ENCODE measurements at places on chromosomes 3 and 15.

GRCh38 chr3:99938270-99938911, 120.7 kb downstream of the CMSS1 start:
- peak; percentile 54 for DNase-seq

- no peak for DNase-seq
Observed at GRCh38 chr15:22806664-22807063, 20.2 kb downstream of the NIPA1 start.

- DNase-seq, result peak; percentile 62
Observed at GRCh38 chr3:124829178-124829818, 57.9 kb downstream of the ITGB5 start.

DNA sequence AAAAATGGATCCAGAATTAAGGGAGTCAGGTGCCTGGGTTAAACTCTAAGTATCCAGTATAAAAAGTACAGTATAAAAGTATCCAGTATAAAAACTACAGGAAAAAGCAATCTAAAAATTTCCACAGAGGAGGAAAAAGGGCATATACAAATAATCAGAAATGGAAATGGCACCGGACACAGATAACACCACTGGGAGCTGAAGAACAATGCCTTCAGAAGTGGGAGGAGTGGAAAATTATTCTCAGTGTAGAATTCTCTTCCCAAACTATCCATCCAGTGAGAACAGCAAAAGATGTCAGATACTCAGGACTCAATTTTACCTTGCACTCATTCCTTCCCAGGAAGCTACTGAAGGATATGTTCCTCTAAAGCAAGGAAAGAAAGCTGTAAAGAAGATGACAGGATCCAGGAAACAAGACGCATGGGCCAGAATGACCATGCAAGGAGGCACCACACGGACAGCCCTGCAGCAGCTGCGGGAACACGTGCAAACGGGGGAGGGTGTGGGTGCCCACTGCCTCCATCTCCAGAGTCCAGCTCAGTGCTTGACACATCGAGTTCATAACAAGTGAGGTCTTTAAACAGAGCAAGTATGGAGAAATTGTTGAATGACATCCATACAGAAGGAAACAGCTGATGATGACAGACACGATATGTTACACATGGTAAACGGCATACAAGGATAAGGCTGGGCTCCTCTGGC, 68.5 kb downstream of the CHSY1 start:
- no peak for DNase-seq

- no peak for DNase-seq
Observed at GRCh38 chr3:197511853-197512635, 43.7 kb downstream of the BDH1 start.

GRCh38 chr3:160376681-160377080, 22.3 kb downstream of the IFT80 start:
- peak; percentile 7 for DNase-seq

GRCh38 chr3:183455089-183455488, 26.7 kb upstream of the MCF2L2 start:
- DNase-seq, result peak; percentile 14

- peak; percentile 45 for DNase-seq
Observed at GRCh38 chr15:62125773-62126172, 39.3 kb downstream of the C2CD4B start.

GRCh38 chr15:78985859-78986475, 41.1 kb upstream of the CTSH start:
- DNase-seq, result no peak

DNA sequence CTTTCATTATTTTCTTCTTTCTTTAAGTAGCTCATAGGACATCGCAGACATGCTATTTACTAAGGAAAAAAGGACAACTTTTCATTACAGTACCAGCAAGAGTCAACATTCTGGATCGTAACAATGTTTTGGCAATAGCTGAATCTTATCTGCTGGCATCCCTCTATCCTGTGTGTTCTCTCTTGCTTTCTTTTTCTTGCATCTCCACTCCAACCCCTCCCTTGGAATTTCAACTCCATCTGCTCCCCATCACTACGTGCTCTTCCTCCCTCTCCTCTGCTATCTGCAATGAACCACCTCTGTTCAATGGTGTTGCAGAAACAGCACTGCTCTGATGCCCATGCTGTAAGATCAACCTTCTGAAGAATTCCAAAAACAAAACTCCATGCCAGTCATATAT, 106.6 kb downstream of the FBN1 start:
- DNase-seq, result no peak

- DNase-seq, result peak; percentile 95
Observed at GRCh38 chr15:95884276-95884675, 446.2 kb upstream of the NR2F2 start.

GRCh38 chr3:195761123-195761566, 40.4 kb downstream of the MUC20 start:
- DNase-seq, result no peak

- no peak for DNase-seq
Observed at GRCh38 chr15:100940767-100941379, 21.7 kb downstream of the LRRK1 start.

GRCh38 chr3:188421836-188422540, 268.0 kb downstream of the LPP start:
- peak; percentile 41 for DNase-seq

- no peak for DNase-seq
Observed at GRCh38 chr3:43629257-43629656, 7.4 kb upstream of the ANO10 start.

All from fibroblast of skin of scalp (primary cell).